Calu3 (cell line): ENCODE measurements at places on chromosomes 13 and 19. TPM values are rescaled to one million over a fixed set of nuclear protein-coding genes. Genes with fewer than 3 reads are reported as not detected.

DNA sequence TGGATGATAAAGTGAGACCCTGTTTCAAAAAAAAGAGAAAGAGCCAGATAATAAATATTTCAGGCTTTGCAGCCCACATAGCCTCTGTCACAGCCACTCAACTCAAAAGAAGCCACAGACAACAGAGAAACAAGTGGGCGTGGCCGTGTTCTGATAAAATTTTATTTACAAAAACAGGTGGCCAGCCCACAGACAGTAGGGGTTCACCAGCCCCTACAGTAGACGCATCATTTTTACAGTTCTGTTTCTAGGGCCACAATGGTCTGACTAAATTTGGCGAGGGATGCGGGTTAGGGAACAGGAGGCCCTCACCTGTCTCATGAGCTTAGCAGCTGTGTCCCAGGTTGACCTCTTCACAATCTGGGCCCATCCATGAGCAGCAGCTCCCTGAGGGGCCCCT lies 59.5 kb downstream of the ARHGEF18 start:
- DNase-seq: no peak

GRCh38 chr13:34307607-34308006 lies 489.7 kb downstream of the RFC3 start:
- DNase-seq: no peak

DNA sequence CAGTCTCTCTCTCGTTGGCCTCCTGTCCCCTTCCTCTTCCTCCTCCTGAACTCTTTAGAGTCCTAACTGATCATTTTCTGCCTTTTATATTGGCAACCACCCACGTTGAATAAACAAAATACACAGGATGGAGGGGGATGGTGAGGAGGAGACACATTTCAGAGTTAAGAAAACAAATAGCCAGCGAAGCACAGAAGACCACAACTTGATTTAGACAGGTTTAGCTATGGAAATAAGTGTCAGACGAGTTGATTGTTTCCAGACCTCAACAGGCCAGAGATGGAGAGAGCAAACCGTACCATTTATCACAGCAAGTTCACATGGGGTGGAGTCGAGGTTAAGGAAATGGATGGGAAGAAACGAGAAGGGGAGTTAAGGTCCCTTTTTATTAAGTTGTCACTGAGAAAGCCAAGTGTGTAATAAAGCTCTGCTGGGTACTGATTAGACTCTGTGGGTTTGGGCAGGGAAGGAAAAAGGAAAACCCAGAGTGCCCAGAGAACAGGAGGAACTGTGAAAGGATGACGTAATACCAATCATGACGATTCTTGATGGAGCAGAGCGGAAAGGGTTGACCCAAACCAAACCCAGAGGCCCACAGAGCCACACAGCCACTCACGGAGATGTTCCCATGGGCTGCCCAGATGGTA lies 11.1 kb upstream of the SERP2 start:
- DNase-seq: no peak

Gene CYP4F12
- 3.8 and 8.8 TPM in 2 replicates for total RNA-seq

Gene IZUMO2
- total RNA-seq: not detected in 2 replicates

Gene ZNF799
- 5.1 and 7.4 TPM in 2 replicates for total RNA-seq

Gene F10
- not detected in 2 replicates for total RNA-seq

Gene MYO1F
- total RNA-seq: 1.3 TPM in 1 of 2 replicates, not detected in the other
